ENCODE measurements at places on chromosomes 16 and 17.

GRCh38 chr16:68642436-68643101 lies 2.5 kb upstream of the CDH3 start:
- DNase-seq = no peak

GRCh38 chr16:58510097-58510775 lies 5.1 kb upstream of the SETD6 start:
- no peak for DNase-seq

- DNase-seq = peak; percentile 44
Measured at GRCh38 chr17:27572665-27573064, 58.3 kb upstream of the LGALS9 start.

- no peak for DNase-seq
Measured at GRCh38 chr17:82392209-82392920, 20.8 kb downstream of the UTS2R start.

DNA sequence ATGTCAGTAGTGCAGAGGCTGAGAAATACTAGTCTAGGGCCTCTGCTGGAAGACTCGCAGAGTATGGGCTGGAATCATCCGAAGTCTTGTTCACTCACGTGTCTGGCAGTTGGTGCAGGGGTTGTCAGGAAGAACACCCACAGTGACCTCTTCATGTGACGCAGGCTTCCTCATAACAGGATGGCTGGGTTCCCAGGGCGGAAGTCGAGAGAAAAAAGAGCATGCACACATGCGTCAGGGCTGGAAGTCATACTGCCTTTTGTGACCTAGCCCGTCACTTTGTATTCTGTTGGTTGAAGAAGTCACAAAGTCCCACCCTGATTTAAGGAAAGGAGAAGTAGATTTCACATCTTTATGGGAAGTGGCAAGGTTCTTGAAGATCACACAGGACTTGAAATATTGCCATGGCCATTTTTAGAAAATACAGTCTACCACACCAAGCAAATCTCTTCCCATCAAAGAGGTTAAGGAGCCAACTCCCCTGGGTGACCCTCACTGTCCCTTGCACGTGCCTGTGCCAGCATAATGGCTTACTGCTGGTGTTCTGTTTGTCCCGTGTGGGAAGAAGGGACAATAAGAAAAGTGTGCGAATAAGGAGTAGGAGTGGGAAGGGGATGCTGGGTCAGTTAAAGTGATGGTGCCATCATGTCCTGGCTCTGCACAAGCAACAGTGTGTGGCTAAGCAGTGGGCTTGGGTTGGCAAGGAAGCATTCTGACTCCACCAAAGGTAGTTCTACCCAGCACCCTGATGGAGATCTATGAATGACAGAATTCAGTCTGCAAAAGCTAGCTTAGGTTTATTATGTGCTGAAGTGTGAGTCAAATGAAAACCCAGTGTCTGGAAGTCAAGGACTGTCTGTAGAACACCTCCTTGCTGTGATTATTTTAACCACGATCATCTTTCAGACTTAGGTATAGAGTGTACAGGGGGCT lies 28.1 kb downstream of the HEATR3 start:
- peak; percentile 82 for DNase-seq

GRCh38 chr17:60802377-60802776 lies 124.7 kb downstream of the BCAS3 start:
- no peak for DNase-seq

DNA sequence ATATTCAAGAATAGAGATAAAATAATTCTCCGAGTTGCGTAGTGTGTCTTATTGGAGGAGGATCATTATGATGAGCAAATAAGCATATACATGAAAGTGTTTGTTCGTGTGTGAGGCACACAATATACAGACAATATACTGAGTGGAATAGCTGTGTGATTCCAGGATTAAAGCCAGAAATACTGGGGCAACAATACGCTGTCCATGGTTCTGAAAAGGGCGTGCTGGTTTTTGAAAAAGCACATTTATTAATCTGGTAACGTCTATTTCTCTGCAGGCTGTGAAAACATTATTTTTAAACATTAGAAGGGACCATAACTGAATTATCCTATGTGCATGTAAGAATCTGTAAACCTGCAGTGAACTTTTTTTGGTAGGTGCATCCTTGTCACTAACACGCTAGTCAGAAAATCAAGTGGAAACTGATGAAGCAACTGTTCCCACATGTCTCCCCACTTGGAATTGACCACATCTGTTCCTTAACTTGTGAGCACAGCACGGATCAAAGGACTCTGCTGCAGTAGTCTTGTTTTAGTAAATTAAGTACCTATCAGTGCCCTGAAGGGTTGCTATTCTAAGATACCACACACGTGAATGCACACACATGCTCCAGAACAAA lies 346.0 kb downstream of the GRIN2A start:
- DNase-seq = no peak

GRCh38 chr17:58091024-58091567 lies 7.9 kb downstream of the DYNLL2 start:
- DNase-seq = no peak

GRCh38 chr17:56896968-56897359 lies 16.9 kb downstream of the TRIM25 start:
- no peak for DNase-seq

DNA sequence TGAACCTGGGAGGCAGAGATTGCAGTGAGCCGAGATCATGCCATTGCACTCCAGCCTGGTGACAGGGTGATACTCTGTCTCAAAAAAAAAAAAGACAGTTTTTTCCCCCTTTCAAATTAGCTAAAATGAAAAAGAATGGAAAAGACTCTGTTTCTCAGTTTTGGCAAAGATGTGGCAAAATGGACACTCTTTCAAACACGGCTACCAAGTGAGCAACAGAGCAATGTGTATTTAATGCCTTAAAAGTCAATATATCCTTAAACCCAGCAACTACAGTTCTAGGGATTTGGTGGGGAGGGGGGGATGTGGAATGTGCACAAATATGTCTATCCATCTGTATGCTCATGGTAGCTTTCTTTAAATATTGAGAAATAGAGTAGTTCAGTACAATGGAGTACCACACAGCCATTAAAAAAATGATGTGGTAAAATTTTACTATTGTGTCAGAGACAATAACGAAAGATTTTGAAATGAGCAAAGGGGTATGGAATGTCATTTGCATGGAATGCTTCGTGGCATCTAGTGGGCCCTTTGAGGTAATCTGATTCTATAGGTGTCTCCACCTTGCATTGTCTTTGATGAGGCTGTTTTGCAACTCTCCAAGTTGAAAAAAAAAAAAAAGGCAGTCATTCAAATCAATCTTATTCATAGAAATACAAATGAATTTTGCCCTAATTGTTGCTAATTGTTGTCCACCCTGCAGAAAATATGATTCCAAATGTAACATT lies 108.1 kb downstream of the AXIN2 start:
- no peak for DNase-seq

GRCh38 chr17:77142689-77143088 lies 1.9 kb downstream of the SEC14L1 start:
- DNase-seq = no peak

GRCh38 chr17:75749545-75750389 lies 15.2 kb downstream of the GALK1 start:
- peak; percentile 87 for DNase-seq

- no peak for DNase-seq
Measured at GRCh38 chr16:17365591-17366298, 105.0 kb downstream of the XYLT1 start.

GRCh38 chr16:71526111-71526631 lies at the start of gene CHST4:
TSS of gene CHST4 (plus strand) at chr16:71526426. CDS start at chr16:71536678, 10,252 bp downstream.
- DNase-seq = no peak

DNA sequence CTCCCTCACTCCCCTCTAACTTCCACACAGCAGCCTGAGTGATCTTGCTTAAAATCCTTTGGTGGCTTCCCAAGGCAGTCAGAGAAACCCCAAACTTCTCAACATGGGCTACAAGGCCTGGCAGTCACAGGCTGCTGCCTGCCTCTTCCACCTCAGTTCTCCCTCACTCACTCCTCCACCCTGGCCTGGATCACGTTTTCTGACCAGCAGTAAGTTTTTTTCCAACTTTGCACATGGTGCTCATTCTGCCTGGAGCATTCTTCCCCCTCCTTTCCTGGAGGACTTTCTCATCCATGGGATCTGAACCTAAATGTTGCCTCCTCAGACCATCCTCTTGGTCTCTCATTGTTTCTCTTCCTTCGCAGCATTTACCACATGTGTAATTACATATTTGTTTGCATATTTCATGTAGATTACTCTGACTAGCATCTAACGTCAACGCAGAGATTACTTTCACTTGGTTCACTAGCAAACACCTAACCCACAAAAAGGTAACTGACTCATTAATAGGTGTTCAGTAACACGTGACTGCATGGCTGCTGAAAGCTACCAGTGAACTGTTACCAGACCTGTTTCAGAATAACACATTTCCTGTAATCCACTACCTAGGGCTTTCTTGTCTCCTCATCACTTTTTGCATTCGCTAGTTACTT lies 17.1 kb downstream of the GNA13 start:
- peak; percentile 88 for DNase-seq

DNA sequence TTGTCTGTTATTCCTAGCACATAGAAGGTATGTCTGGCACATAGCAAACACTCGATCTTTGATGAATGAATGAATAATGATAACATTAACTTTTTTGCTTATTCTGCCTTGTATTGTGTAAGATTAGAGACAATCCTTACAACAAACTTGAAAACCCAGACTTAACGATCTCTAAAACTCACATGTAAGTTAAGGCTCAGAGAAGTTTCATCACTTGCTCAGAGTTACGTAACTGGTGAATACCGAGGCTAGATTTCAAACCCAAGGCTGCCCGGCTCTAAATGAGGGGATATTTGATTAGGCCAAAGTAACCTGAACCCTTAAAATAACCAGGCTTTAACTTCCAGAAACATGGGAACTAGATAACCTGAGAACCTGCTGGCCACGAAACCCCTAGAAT lies 22.3 kb downstream of the CAPNS2 start:
- no peak for DNase-seq

GRCh38 chr17:65737451-65737850 lies 176.0 kb upstream of the AXIN2 start:
- DNase-seq = no peak

DNA sequence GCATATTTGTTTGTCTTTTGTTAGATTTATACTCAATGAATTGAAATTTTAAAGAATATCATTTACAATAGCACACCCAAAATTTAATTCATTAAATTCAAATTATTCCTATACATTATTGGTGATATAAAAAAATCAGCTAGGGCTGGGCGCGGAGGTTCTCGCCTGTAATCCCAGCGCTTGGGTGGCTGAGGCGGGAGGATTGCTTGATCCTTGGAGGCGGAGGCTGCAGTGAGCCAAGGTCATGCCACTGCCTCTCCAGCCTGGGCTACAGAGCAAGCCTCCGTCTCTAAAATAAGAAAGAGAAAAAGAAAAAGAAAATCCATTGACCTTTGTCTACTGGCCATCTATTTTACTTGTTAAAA lies 4.5 kb upstream of the PRDM7 start:
- DNase-seq = no peak

GRCh38 chr17:1183171-1183873 lies 3.5 kb upstream of the ABR start:
- DNase-seq = no peak

- DNase-seq = no peak
Measured at GRCh38 chr17:29383686-29384085, 6.5 kb upstream of the TAOK1 start.

DNA sequence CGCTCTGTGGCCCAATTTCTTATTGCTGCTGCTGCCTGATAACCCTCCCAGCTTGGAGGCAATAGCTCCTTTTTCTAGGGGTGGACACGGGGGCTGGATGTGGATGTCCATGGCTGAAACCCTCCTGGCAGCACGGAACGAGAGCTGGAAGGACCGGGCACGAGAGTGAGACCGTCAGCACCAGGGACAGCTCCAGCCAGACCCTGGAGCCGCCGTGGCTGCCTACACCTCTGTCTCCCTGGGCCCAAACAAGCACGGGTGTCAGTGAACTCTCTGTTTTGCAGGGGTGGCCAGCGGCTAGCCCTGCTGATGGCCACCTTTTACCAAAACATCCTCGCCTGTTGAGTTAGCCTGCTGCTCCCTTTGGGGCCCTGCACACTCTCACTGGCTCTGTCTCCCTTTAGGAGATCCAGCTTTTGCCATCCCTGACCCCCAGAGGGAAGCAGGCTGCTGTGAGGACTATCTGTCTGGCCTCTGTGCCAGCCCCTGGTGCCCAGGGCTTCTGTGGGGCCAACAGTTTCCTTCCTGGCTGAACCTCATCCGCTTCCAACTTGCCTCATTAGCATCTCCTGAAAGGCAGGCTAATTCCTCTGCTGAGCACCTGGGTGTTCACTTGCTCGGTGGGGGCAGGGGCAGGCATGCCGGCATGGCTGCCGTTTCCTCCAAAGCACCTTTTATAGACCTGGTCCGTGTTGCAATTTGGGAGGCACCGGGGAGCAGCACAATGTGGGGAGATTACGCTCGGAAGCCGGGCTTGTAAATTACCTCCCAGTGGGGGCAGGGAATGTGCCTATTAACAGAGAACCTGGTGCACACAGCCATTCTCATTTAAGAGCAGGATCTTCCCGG lies 118.1 kb downstream of the ENGASE start:
- DNase-seq = peak; percentile 5

- peak; percentile 20 for DNase-seq
Measured at GRCh38 chr17:61393550-61393903, 6.1 kb upstream of the TBX2 start.

DNA sequence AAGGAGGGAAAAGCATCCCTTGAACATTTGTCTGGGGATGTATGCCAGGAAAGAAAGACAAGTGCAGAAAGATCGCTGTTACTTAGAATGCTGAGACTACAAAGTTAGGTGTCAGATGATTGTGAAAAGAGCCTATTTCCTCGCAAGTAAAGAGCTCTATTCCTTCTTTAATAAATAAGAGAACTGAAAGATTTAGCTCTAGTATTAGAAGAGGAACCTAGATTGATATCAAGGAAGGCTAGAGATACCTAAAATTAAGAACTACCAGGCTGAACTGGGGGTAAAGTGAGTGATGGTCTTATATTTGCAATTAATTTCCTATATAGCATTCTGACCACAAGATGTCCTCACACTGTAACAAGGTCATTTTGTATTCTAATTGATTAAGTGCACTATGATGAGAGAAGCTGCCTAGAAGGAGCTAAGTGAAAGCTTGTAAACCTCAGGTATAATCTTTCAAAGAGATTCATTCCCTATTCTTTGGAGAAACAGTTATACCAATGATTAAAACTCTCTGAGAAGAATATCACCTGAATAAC lies 62.3 kb downstream of the SSH2 start:
- DNase-seq = no peak

GRCh38 chr17:30380643-30381339 lies 2.1 kb downstream of the CPD start:
- DNase-seq = no peak

GRCh38 chr17:80461528-80462160 lies 14.8 kb downstream of the NPTX1 start:
- DNase-seq = no peak

GRCh38 chr16:17832738-17833137 lies 362.0 kb upstream of the XYLT1 start:
- no peak for DNase-seq

DNA sequence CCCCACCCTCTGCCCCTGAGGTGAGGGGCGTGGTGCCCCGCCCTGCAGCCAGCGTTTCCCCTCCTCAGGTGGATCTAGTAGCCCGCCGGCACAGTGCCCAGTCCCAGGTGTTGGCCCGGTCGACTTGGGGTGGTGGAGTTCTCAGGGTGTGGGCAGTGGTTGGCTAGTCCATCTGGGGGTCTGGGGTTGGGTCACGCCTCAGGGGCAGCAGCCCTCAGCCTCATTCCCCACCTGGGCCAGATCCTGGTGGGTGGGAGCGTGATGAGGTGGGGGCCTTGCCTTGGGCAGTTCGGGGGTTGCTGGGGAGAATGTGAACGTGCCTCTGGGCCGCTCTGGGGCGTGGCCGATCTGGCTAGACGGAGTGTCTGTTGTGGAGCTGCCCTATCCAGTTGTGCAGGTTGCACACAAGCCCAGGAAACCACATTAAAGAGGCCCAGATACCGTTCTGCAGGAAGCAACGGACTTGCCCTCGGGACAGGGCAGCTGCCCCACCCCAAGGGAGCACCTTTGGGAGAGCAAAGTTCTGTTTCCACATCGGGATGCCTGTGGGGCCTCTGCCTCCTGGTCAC lies 32.0 kb downstream of the GSE1 start:
- DNase-seq = no peak

Measured in activated CD4-positive, alpha-beta T cell treated with anti-CD3 and anti-CD28 coated beads, Interleukin-2, Interleukin-4, amounts not matched to agents 100 ng/mL and 50 ng/mL, durations not matched to agents 16 hours and 8 hours (primary cell).